ENCODE measurements at places on chromosomes 6 and 20.

- peaks cover 58% of the 10 kb centered on the region for H3K4me1 ChIP-seq
- peaks cover 44% of the 10 kb centered on the region for H3K36me3 ChIP-seq
- DNase-seq = no peak
- H3K27ac ChIP-seq = peak overlapping the region; percentile 93
Observed at GRCh38 chr20:5592165-5592564, 158.0 kb upstream of the SHLD1 start.

DNA sequence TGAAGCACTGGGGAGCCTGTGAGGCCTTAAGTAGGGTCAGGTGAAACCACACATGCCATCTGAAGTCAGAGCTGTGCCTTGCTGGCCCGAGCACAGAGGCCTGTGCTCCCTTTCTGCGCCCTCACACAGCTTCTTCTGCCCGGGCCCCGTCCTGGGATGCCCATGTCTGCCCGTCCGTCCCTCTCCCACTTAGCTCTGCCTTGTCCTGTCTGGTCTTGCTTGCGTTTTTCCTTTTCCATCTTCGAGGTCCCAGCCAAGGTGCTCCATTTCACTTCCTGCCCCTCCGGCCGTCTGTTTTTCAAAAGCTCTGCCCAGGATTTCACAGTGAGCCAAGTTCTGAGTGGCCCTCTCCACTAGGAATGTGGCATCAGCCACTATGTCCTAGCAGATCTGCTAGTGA is 45.6 kb downstream of the PYGB start:
- H3K4me1 ChIP-seq = peaks cover 1% of the 10 kb centered on the region
- DNase-seq = no peak
- H3K36me3 ChIP-seq = peaks cover 2% of the 10 kb centered on the region

DNA sequence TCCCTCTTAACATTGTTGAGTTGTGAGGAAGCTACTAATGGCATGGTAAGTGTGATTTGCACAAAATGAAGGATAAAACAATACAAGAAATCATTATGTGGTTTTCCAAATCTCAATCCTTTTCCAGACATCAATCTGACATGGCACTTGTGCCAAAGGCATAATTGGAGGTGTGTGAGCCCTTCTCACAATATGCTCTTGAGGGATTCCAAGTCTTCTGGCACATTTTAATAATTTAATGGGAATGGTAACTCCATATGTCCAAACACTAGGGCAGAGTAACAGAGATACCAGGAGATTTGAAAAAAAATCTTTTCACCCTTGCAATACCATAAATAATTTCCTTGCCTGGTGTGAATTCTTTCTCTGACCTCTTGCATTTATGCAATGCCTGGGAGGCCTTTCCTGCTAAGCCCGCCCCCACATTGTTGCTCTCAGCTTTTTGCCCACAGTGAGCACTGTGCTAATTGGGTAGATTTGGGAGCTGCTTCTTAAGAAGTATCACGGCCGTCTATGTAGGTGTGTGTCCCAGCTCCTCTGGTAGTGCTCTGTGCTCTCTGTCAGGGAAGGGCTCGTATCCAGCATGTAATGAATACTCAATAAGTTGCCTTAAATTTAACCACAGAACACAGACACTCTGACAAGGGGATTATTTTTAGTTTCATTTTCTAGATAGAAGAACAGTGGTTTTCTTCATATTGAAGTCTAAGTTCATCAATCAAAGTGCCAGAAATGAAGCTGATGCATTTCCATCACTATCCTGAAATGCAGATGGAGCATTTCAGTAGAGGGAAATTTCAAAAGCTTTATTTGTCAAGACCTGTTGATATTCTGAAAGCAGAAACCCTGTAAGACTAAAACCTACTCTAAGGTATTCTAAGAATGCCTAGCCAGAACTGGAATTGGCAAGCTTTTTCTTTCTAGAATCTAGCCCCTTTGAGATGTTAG is 54.4 kb upstream of the CEP85L start:
- H3K4me1 ChIP-seq = peaks cover 52% of the 10 kb centered on the region
- H3K4me3 ChIP-seq = peak overlapping the region; percentile 77
- DNase-seq = peak; percentile 46
- H3K36me3 ChIP-seq = peaks cover 63% of the 10 kb centered on the region
- no peaks in the 10 kb centered on the region for H3K27me3 ChIP-seq
- H3K27ac ChIP-seq = peak overlapping the region; percentile 87

- H3K4me1 ChIP-seq = no peaks in the 10 kb centered on the region
- no peaks in the 10 kb centered on the region for H3K36me3 ChIP-seq
- peaks cover 26% of the 10 kb centered on the region for H3K27me3 ChIP-seq
- DNase-seq = no peak
- H3K27ac ChIP-seq = no peak overlapping the region
- H3K4me3 ChIP-seq = no peak overlapping the region
Observed at GRCh38 chr6:24630856-24631505, 15.0 kb downstream of the KIAA0319 start.

GRCh38 chr6:24522228-24523176 is 27.7 kb downstream of the ALDH5A1 start:
- H3K27ac ChIP-seq = no peak overlapping the region
- DNase-seq = no peak
- no peaks in the 10 kb centered on the region for H3K36me3 ChIP-seq
- no peaks in the 10 kb centered on the region for H3K27me3 ChIP-seq
- H3K4me1 ChIP-seq = peaks cover 11% of the 10 kb centered on the region
- no peak overlapping the region for H3K4me3 ChIP-seq

GRCh38 chr6:1527073-1527457 is 82.7 kb upstream of the FOXC1 start:
- H3K4me3 ChIP-seq = no peak overlapping the region
- H3K36me3 ChIP-seq = no peaks in the 10 kb centered on the region
- peaks cover 24% of the 10 kb centered on the region for H3K4me1 ChIP-seq
- peak overlapping the region; percentile 29 for H3K27ac ChIP-seq
- H3K27me3 ChIP-seq = peaks cover 4% of the 10 kb centered on the region
- peak; percentile 50 for DNase-seq

DNA sequence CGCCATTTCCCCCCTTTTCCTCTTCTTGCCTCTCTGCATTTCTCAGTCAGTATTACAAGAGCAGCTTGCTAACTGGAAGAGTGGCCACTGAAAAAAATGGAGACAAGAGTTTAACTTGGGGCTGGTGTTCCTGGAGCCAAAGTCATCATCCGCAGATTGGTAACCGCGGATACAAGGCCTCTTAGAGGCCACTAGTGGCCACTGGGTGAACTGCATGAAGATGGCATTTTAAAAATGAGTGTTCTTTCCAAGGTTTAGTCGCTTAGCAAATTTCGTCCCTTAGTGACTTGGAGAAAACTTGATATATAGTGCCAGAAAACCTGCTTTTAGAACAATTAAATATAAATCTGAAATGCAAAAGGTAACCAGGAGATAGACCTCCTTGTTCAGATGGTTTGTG is 4.8 kb downstream of the F13A1 start:
- no peaks in the 10 kb centered on the region for H3K4me1 ChIP-seq
- H3K27me3 ChIP-seq = peaks cover 32% of the 10 kb centered on the region
- peak; percentile 41 for DNase-seq
- H3K36me3 ChIP-seq = no peaks in the 10 kb centered on the region

GRCh38 chr6:163668061-163668426 is 253.5 kb downstream of the QKI start:
- no peaks in the 10 kb centered on the region for H3K27me3 ChIP-seq
- no peaks in the 10 kb centered on the region for H3K36me3 ChIP-seq
- DNase-seq = no peak
- H3K4me1 ChIP-seq = peaks cover 16% of the 10 kb centered on the region

- peaks cover 83% of the 10 kb centered on the region for H3K36me3 ChIP-seq
- no peak for DNase-seq
- H3K4me3 ChIP-seq = no peak overlapping the region
- H3K27ac ChIP-seq = peak overlapping the region; percentile 78
- no peaks in the 10 kb centered on the region for H3K27me3 ChIP-seq
Observed at GRCh38 chr20:48725555-48725991, 102.2 kb downstream of the PREX1 start.

DNA sequence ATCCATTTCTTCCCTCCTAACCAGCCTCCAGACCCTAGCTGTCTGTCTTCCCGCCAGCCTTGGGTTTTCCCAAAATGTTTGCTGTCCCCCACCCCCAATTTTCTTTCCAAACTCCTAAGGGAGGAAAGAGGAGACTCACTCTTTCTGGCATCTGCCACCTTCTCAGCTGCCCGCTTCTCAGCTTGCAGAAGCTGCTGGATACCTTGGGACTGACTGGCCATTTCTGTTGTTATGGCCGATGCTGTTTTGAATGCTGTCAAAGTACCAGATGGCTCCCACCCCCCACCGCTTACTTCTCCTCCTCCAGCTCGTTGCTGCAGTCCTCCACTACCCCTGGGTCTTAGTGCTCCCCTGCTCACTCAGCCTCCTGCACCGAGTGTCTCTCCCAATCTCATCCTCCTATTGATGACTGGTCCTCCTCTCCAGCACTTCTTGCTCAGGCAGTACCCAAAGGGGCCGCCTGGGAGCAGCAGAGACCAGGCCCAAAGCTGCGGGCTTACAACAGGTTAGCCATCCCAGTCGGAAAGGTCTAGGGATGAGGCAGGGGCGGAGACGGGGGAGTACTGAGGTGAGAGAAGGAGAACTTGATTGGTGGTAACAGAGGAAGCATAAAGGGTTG is at the start of gene ATP6V1G2:
ATP6V1G2 (minus strand) TSS at position 270 of the 619 bp plus-strand sequence; CDS start at position 221, 49 bp downstream.
- peak within 1 kb of the TSS; percentile 90 for H3K27ac ChIP-seq
- no peaks in the 10 kb centered on the region for H3K27me3 ChIP-seq
- H3K4me1 ChIP-seq = peaks cover 53% of the 10 kb centered on the region
- peak; percentile 92 for DNase-seq
- H3K4me3 ChIP-seq = peak within 1 kb of the TSS; percentile 84

DNA sequence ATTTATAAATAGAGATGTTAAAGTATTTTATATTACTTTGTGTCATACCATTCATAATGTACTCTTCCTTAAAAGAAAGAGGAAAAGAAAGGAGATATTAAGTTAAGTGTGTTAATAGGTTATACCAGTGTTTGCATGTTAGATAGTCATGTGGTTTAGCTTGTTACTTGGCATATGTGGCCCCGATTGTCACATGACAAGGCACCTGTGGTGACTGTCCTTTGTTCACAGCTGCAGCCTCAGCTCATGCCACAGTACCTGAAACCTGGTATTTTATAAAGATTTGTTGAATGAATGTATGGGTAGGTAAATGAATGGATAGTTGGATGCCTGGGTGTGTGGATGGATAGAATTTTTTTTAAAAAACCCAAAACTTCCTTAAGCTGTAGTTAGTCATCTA is 306.1 kb upstream of the FLRT3 start:
- no peak overlapping the region for H3K4me3 ChIP-seq
- no peaks in the 10 kb centered on the region for H3K4me1 ChIP-seq
- no peak for DNase-seq
- H3K36me3 ChIP-seq = no peaks in the 10 kb centered on the region
- no peaks in the 10 kb centered on the region for H3K27me3 ChIP-seq
- no peak overlapping the region for H3K27ac ChIP-seq

- no peak overlapping the region for H3K4me3 ChIP-seq
- peaks cover 3% of the 10 kb centered on the region for H3K4me1 ChIP-seq
- no peaks in the 10 kb centered on the region for H3K36me3 ChIP-seq
- H3K27ac ChIP-seq = no peak overlapping the region
Observed at GRCh38 chr6:139600919-139601475, 226.5 kb upstream of the CITED2 start.

DNA sequence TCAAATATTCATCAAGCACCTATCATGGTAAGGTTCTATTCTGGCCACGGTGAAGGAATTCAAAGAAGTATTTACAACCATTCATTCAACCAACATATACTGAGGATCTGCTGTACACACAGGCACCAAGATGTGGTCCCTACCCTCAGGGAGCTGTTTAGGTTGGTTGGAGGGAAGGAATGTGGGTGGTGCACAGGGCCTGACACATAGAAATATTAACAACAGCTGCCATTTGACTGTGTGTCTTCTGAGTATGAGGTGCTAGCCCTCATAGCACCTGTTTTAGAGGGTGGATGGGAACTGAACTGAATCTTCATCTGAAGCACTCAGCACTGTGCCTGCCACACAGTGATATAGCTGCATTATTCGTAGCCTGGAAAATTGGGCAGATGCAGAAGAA is 7.3 kb downstream of the SNPH start:
- DNase-seq = peak; percentile 14
- H3K27me3 ChIP-seq = no peaks in the 10 kb centered on the region
- H3K4me3 ChIP-seq = no peak overlapping the region
- H3K4me1 ChIP-seq = peaks cover 2% of the 10 kb centered on the region

DNA sequence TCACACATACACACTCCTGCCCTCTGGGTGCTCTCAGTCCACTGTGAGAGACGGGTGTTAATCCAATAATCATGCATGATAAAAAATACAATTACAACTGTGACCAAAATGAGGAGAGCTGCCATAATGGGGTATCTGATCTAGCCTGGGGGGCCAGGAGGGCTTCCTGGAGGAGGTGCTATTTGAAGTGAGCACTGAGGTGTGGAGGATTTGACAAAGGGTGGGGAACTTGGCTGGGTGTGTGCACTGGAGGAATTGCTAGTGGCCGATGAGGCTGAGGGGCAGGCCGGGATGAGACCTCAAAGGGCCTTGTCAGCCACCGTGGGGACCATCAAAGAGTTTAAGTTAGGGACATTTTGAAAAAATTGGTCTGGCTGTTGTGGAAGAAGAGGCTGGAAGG is 34.8 kb downstream of the VSTM2L start:
- no peaks in the 10 kb centered on the region for H3K36me3 ChIP-seq
- no peak overlapping the region for H3K4me3 ChIP-seq
- H3K27ac ChIP-seq = no peak overlapping the region
- no peaks in the 10 kb centered on the region for H3K4me1 ChIP-seq

- H3K36me3 ChIP-seq = peaks cover 19% of the 10 kb centered on the region
- H3K27me3 ChIP-seq = no peaks in the 10 kb centered on the region
- H3K27ac ChIP-seq = no peak overlapping the region
- peaks cover 5% of the 10 kb centered on the region for H3K4me1 ChIP-seq
- H3K4me3 ChIP-seq = no peak overlapping the region
- no peak for DNase-seq
Observed at GRCh38 chr6:45275358-45275757, 52.8 kb upstream of the RUNX2 start.

DNA sequence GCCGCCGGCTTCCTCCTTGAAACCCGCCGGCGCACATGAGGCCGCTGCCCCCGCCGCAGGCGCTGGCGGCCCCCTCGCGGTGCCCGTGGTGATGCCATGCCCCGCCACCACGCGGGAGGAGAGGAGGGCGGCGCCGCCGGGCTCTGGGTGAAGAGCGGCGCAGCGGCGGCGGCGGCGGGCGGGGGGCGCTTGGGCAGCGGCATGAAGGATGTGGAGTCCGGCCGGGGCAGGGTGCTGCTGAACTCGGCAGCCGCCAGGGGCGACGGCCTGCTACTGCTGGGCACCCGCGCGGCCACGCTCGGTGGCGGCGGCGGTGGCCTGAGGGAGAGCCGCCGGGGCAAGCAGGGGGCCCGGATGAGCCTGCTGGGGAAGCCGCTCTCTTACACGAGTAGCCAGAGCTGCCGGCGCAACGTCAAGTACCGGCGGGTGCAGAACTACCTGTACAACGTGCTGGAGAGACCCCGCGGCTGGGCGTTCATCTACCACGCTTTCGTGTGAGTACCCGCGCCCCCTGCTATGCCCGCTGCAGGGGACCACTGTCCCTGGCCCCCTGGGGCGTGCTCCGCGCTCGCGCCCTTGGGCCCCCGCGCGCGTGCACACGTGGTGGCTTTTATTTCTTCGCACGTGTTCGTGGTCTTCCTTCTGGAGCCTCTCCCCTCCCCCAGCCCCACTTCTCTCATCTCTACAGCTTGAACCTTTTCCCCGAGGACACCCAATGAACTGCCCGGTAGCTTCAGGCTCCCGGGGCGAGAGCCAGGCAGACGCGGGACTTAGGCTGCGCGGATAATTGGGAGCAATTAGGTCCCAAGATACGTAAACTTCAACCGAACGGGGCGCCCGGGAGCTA is 453 bp downstream of the KCNQ5 start:
- H3K36me3 ChIP-seq = peaks cover 3% of the 10 kb centered on the region
- DNase-seq = peak; percentile 61
- H3K27me3 ChIP-seq = no peaks in the 10 kb centered on the region
